ENCODE measurements at places on chromosomes 12 and 14.

DNA sequence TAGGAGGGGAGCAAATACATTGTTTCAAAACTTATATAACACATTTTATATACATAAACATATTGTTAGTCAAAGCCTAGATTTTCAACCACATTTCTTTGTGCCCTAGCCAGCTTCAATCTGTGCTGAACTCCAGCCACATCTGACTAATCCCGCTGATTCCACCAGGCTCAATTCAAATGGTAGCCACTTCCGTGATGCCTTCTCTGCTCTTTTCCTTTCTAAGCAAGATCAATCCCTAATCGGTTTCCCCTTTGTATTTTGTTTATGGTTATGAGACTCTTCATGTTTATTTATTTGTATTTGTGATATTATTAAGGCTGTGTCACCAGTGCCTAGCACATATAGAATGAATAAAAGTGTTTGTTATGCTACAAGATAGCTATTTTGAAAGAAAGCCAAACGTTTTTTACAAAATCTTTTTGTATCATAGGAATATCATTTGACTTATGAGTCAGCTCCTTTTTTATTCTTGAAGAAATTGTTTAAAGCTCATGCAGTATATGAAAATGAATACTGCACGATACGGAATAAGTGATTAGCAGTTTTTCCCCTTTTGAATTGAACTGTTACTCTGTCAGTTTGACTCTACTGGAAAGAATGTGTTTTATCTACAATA is 110.2 kb downstream of the PLEKHA5 start:
- no peak for DNase-seq

DNA sequence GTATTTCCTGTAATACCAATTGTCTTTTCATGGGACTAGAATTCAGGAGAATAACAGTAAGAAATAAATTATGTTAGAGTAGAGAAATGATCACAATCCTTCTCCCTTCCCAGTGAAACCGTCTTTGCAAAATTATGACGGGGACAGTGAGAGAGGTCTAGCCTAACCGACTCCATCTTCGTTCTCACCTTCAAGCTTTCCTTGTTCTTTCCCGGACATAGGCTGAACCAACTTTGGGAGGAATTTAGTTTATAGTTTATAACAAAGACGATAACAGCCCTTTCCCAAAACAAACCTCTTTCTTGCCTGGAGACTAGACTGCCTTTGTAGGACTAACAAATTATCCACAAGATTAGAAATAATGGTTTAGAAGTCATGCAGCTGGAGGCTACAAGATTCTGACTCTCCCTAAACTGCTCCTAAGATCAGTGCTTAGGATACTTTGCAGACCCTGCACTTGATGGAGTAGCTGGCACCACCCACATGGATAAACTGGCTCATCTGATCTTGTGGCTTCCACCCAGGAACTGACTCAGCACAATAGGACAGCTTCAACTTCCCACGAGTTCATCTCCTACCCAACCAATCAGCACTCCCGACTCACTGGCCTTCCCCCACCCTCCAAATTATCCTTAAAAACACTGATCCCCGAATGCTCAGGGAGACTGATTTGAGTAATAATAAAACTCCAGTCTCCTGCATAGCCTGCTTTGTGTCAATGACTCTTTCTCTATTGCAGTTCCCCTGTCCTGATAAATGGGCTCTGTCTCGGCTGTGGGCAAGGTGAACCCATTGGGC is 521.2 kb upstream of the TBX3 start:
- DNase-seq = no peak

DNA sequence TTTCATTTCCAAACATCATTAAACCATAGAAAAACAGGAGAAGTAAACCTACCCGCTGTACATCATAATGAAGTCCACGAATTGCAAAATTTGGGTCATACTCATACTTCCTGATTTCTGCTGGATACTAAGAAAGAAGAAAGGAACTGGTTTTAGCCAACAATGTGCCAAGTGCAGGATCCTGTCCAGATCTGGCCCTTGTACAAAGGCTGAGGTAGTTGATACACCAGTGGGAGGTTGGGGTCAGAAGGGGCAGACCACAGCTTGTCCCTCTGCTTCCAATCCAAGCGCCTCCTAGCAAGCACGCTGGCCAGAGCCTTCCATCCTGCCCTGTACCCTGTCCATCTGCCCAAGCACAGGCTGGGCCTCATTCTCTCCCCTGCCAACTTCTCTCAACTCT is 34.2 kb downstream of the NT5DC3 start:
- DNase-seq = no peak

DNA sequence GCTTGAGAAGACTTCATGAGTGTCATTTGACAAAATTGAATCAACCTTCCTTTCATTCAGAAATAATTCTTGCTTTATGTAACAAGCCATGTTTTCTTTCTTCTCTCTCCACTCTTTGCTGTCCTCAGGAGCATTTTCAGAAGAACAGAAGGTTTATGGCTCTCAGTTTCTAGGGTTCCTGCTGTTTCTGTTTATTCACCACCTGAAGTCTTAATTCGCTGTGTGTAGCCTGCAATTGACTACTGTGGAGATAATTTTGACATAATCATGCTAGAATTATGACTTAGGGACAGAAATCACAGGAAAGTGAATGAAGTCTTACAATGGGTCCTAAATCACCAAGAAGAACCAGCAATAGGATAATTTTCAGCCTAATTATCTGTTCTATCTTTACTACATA is 7.2 kb upstream of the PLEKHG7 start:
- no peak for DNase-seq

DNA sequence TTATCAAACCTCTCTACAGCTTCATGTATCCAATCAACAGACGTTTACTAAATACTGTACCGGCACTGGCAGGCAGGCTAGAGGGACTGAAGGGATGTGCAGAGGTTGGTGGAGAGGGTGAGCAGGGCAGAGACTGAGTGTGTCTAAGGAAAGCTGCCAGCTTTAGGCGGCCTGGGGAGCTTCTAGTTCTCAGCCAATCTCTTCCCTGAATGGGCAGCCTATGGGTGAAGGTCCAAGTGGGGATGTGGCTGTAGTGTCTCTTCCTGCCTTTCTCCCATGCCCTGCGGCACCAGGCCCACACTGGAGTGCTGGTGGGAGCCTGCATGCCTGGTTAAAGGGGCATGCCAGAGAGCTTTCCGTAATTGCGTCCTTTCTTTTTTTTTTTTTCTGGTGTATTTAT is 239.8 kb downstream of the CACNA1C start:
- no peak for DNase-seq

DNA sequence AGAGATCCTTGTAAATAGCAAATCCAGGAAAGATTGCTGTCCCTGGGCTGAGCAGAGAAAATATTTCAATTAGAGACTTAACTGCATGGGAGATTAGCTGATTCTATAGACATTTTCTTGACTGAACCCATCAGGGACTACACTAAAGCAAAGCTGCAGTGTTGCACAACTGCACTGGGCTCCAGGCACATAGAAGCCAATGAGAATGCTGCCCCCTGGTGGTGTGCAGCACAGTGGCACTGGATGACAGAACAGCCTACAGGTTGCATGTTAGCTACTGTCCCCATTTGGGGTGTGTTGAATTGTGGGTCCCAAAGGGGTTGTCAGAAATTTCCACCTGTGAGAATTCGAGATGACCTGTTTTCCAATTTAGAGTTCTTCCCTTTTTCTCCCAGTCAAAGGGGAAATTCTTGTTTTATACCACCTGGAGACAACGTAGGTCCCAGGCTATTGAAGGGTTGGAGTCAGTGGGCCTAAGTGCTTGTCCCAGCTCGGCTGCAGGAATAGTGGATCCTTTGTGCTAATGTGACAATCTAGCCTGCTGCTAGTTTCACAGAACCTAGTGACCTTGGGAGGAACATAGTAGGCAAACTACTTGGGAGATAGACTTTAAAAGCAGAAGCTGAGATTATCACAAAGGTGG is 114.7 kb downstream of the SLC8A3 start:
- DNase-seq = peak; percentile 20

GRCh38 chr12:2693244-2693860 is 101.4 kb upstream of the FKBP4 start:
- DNase-seq = no peak

DNA sequence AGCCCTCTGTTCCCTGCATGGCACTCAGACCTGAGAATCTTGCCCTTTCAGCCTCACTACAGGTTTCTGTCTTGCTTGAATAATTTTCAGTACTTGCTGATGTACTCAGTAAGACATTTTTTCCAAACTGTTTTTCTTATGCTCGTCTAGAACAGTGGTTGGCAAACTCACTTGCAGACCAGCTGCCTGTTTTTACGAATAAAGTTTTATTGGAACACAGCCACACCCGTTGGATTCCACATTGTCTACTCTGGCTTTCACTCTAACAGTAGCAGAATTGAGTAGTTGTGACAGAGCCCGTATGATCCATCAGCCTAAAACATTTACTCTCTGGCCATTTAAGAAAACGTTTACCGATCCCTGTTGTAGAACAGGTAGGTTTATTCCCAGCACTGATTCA is 72.8 kb downstream of the FOXN4 start:
- DNase-seq = no peak

DNA sequence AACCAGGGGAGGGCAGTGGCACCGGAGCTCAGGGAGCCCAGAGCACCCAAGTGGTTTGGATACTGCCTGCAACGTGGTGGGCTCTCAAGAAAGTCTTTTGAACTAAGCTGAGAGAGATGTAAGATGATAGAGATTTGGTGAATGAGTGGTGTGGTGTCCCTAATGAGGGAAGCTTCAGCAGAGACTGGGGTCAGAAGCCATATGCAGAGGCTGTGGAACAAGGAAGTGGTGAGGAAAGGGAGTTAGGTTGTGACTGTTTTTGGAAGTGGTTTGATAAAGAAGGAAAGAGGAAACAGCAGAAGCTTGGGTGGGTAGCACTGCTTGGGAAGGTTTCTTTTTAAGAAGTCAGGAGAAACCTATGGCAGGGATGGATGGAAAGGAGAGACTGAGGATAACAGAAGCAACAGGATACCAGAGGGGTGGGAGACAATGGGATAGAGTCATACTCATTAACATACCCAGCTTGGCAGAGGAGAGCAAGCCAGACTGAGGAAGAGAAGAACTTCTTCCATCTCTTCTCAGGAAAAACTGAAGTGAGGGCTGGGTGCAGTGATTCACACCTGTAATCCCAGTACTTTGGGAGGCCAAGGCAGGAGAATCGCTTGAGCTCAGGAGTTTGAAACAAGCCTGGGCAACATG is 24.1 kb downstream of the SLC4A8 start:
- no peak for DNase-seq

GRCh38 chr12:116650585-116651087 is 87.2 kb downstream of the SPRING1 start:
- no peak for DNase-seq

- peak; percentile 67 for DNase-seq
Observed at GRCh38 chr12:104695453-104696148, 238.9 kb downstream of the CHST11 start.

GRCh38 chr12:22366181-22366580 is 31.7 kb upstream of the ST8SIA1 start:
- DNase-seq = no peak

DNA sequence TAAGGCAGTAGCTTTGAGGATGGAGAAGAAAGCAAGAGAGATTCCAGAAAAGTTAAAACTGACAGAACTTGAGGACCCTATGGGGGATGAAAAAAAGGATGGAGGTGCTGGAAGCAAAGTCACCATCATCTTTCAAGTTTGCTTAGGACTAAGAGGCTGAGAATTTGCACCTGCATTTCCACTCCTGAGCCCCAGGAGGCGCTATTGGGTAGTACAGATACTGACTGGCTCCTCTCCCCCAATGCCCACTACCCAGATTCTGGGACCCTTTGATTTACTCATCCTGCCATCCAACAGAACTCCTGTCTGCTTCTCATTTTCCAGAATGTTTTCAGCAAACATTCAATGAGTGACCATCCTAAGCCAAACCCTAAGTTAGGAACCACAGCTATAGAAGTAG is 34.0 kb upstream of the CMKLR1 start:
- no peak for DNase-seq

DNA sequence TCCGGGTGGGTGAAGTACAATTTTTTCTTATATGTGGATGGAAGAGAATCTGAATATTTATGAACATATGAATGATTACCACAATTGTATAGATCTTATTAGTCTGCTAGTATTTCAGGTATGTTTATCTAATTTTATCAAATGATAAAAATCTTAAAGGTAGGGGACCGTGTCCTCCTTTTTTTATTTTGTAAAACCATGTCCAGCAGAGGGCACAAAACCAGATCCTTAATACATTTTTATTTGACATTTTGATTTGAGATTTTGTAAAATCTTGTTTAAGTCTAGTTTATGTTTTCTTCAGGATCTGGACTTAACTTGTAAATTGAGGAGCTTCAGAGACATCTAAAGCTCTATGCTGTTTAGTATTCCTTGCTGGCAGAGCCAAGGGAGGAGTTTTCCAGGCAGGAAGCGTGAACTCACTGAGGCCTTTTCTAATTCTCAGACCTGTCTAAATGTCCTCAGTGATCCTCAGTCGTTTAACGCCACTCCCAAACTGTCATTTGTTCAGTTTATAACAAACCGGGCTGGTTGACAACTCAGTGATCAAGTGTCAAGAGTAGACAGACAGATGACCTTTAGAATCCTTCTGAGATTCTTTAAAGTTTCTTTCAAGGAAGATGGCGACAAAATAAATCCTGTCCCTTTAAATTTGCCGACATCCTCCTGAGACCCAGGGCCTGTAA is 263.9 kb downstream of the KTN1 start:
- DNase-seq = no peak

- no peak for DNase-seq
Observed at GRCh38 chr12:25072906-25073650, 121.9 kb downstream of the DNAI7 start.

DNA sequence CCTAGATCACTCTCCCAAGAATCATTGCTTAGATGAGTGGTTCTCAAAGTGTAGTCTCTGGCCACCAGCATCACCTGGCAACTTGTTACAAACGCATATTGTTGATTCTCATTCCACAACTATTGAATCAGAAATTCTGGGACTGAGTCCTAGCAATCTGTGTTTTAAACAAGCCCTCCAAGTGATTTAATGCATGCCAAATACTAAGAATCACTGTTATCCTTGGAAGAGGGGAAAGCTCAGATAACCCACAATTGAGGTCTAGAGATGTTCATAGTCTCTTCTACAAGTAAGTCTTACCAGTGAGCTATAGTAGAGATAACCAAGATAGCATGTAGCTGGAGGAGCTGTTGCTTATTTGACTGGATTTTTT is 666.6 kb downstream of the DIO2 start:
- DNase-seq = no peak

GRCh38 chr12:105590571-105590970 is 260.1 kb downstream of the C12orf75 start:
- DNase-seq = no peak

- no peak for DNase-seq
Observed at GRCh38 chr12:54053003-54053750, 458 bp upstream of the HOXC4 start.

- no peak for DNase-seq
Observed at GRCh38 chr12:32681272-32681671, 2.2 kb downstream of the DNM1L start.

GRCh38 chr14:52377940-52378339 is 63.8 kb downstream of the PTGER2 start:
- DNase-seq = no peak

DNA sequence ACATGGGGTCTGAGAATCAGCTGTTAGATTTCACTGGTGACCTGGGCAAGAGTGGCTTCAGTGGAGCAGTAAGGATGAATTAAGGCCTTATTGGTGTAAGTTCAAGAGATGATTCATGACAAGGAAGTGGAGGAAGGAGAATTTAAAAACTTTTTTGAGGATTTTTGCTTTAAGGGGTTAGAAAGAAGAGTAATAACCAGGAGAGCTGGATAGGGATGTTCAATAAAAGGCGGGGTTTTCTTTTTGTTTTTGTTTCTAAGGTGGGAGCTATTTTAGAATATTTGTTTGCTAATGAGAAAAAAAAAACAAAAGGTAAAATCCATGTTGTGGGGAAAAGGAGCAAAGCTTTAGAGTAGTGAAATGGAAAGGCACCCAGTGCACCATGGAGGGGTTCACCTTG is 15.2 kb upstream of the TUBA1B start:
- no peak for DNase-seq

GRCh38 chr14:60632257-60632656 is 17.0 kb downstream of the SIX1 start:
- no peak for DNase-seq

All from activated CD8-positive, alpha-beta memory T cell treated with anti-CD3 and anti-CD28 coated beads for 48 hours (primary cell).